ENCODE measurements at places on chromosomes 7 and 10.

GRCh38 chr7:73727952-73728351 is 8.5 kb upstream of the STX1A start:
- no peak for DNase-seq

DNA sequence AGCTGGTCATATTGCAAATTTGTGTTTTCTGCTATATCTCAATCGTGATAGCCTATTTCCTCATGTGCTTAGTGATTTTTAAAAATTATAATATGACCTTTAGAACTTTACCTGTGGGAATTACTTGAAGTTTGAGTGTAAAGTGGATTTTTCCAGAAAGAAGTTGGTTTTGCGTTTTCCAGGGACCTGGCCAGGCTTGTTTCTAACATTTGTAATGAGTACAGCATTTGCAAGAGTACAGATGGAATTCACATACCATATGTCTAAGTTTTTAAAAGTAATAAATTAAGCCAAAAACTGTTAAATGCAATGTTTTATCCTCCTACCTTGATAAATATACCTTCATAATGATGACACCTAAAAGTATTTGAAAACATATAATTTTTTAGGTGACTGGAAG is 443.2 kb downstream of the REEP3 start:
- no peak for DNase-seq

GRCh38 chr7:143901332-143901667 is 676 bp downstream of the TCAF1 start:
- no peak for DNase-seq

DNA sequence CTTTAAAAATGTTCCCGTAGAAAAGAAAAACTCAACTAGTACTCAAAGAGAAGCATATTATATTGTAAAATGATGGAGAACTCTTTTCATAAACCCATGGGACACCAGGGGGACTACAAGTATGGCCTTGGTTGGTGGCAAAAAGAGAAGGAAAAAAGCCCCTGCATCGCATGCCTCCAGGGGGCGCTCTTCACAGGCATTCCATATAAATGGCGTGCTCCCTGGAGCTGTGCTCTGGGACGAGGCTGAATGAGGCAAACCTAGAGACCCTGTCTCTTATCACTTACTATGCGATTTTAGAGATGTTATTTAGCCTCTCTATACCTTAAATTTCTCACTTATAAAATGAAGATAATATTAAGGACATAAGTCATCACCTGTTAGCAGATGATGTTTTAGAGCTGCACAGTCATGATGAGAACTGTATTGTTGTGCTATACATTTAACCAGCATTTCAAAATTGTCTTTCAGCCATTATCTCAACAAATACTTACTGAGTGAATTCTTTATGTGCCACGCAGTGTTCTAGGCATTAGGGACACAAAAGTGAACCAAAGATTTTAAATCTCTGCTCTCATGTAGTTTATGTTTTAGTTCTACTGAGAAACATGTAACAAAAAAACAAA is 105.8 kb downstream of the ARHGAP21 start:
- DNase-seq: peak; percentile 35

GRCh38 chr10:63761243-63761642 is 240.0 kb downstream of the REEP3 start:
- no peak for DNase-seq

DNA sequence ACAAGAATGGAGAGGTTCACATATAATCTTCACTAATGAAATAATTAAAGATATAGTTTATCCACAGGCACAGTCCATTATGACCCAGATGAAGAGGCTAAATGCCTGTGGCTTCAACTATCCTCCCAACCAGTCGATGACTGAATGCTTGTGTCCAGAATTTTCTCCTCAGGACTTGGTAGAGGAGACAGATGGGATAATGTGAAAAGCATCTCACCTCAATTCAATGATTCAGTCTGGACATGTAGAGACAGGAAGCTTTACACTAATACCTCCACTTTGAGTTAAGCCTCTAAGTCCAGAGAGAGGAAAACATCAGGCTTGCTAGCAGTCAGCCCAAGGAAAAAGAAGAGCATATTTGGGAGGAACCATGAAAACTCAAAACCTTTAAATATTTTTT is 59.1 kb upstream of the COL1A2 start:
- DNase-seq: no peak

DNA sequence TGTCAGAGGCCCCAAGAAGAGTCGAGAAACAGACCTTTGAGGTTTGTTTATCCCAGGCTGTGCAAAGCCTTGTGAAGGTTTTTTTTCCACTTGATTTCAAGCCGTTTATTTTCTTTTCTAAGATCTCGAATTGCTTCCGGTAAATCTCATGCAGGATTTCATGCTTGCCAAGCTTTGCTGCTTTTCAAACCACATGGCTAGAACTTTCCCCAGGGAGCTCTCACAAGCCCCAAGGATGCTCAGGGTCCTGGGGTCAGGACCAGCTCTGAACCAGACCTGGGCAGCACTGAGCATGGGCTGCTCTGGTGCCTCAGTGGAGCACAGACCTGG is 48.0 kb upstream of the AQP1 start:
- DNase-seq: no peak

DNA sequence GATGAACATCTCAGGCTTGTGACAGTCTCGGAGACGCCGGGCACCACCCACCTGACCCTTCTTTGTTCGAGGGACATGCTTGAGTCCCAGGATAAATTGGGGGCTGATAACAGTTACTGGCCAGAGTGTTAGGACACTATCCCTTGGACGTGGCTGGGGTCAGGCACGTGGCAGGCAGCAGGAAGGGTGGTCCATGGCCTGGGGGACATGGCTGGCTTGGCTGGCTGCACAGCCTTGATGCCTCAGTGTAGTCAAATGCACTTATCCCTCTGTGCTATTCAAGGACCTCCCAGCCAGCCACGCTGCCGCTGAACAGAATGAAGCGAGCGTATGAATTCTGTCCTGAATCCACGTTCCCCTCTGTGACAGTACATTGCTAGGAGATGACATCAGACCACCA is 662.0 kb upstream of the FOXK1 start:
- DNase-seq: no peak

GRCh38 chr10:26367771-26368170 is 70.4 kb upstream of the APBB1IP start:
- DNase-seq: no peak

- no peak for DNase-seq
These were observed 642.8 kb upstream of the LRRTM3 start for GRCh38 chr10:66283064-66283463.

- no peak for DNase-seq
These were observed 103.1 kb downstream of the PRKCQ start for GRCh38 chr10:6476989-6477388.

DNA sequence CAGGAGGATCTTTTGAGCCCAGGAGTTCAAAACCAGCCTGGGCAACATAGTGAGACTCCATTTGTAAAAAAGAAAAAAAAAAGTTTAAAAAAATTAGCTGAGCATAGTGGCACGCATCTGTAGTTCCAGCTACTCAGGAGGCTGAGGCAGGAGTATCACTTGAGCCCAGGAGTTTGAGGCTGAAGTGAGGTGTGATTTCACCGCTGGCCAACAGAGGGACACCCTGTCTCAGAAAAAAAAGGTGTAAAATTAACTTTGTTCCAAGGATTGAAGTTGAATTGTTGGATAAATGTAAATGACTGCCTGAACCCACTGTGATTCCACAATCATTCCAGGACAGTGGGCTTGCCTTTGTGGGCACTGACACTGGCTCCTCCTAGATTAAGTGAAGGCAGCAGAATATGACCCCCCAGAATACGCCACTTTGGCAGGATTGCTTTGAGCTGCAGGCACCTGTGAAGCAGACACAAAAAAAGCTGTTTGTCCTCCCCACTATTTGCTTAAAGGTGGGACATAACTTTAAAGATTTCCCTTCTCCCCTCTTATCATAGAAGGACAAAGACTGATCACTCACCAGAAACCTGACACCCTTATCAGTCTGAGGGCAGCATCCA is 57.2 kb upstream of the FOXI2 start:
- no peak for DNase-seq

DNA sequence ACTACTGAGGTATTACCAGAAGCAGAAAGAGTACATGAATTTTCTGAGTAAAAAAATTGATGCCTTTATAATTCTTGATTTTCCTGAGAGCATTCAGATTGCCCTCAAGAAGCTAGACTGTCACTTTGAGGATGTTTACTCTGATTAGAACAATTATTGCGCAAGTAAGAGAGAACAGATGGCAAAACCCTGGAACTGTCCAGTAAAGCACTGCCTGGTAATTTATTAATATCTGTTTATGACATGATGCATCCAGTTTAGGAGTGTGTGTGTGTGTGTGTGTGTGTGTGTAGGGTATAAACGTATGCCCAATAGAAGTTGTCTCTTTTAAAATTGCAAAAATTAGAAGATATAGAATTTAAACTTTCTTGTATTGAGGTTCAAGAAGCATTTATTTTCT is 379.7 kb downstream of the PHTF2 start:
- peak; percentile 30 for DNase-seq

GRCh38 chr10:24982319-24983112 is 30.1 kb upstream of the PRTFDC1 start:
- DNase-seq: no peak

DNA sequence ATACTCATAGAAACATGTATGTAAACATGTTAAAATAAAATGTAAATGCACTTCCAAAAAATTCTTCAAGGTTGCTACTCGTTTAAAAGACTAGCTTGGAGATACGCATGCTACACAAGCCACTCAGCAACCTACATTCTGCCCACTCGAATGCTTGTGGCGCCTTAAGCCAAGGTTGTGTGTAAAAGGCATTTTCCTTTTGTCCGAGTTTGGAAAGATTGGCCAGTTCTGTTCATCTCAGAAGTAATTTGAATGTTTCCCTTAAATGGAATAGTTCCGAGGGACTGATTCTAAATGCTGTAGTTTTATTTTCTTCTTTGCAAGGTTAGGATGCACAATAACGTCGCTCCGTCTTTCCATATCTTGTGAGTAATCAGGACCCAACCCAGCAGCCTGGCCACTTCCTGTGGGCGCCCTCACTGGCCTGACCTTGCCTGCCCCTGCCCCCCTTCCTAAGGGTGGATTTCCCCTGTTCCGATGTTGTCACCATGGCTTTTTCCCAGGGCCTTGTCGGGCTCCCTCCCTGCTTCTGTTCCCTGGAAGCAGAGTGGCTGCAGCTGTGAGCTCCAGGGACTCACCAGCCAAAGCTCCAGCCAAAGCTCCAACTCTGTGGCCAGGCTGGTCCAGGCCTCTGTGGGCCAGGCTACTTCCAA is 70.6 kb downstream of the PTPRE start:
- no peak for DNase-seq

GRCh38 chr10:113300617-113301016 is 252.2 kb upstream of the HABP2 start:
- no peak for DNase-seq

GRCh38 chr7:2399848-2400587 is 3.4 kb upstream of the CHST12 start:
- DNase-seq: peak; percentile 65

DNA sequence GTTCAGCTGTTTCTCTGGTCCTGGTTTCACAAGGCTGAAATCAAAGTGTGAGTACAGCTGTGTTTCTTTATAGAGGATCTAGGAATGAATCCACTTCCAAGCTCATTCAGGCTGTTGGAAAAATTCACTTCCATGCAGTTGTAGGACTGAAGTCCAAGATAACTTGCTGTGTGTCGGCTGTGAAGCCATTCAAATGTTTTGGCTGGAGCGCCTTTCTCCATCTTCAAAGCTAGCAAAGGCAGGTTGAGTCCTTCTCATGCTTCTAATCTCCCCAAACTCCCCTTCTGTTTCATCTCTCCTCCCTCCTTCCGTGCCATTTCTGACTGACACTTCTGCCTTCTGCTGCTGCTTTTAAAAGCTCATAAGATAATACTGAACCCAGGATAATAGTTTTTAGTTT is 1195.4 kb upstream of the LRRN3 start:
- no peak for DNase-seq

- peak; percentile 5 for DNase-seq
These were observed 175.0 kb downstream of the CTNNA3 start for GRCh38 chr10:67520924-67521520.

- no peak for DNase-seq
These were observed 6.5 kb downstream of the BAG3 start for GRCh38 chr10:119657725-119658124.

DNA sequence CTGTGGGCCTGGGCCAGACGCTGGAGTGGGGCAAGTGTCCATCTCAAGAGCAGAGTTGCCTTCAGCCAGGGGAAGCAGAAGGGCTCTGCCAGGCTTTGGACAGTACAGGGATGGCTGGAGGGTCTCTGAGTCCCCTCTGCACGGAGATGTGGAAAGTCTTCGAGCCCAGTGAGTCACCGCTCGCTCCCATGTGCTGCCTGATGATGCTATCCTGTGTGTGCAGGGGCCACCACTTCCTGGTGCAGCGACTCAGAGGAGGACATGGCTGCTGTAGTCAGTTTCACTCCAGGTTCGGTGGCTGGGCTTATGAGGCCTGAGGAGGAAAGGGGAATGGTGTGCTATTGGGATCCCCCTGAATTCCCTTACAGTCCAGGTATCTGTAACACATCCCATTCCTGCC is 6.0 kb downstream of the ADCYAP1R1 start:
- no peak for DNase-seq

DNA sequence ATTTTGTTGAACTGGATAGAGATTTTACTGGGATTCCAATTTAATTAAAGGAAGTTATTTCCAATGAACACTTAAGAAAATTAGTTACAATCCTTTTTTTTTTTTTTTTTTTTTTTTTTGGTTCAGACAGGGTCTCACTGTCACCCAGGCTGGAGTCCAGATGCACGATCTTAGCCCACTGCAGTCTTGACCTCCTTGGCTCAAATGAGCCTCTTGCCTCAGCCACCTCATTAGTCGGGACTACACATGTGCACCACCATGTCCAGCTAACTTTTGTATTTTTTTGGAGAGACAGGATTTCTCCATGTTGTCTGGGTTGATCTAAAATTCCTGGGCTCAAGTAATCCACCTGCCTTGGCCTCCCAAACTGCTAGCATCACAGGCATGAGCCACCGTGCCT is 2.5 kb upstream of the ARL5B start:
- DNase-seq: no peak

DNA sequence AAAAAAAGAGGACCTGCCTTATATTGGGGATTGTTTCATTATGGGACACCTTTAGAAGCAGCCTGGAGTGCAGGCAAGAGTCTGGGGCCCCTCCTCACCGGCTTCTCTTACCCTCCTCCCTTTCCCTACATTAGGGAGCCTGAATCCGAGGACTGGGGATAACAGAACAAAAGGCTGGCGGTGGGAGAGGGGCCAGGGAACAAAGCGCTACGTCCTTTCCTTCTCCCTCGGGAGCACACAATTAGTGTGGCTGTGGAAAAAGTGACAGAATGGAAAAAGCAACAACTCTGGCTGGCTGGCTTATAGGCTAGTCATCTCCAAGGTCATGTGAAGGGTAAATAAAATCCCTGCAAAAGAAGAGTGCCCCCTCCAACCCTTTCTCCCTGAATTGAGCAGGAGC is 74.7 kb downstream of the LSM5 start:
- DNase-seq: no peak

GRCh38 chr10:9833942-9834341 is 1183.7 kb upstream of the CELF2 start:
- DNase-seq: no peak

DNA sequence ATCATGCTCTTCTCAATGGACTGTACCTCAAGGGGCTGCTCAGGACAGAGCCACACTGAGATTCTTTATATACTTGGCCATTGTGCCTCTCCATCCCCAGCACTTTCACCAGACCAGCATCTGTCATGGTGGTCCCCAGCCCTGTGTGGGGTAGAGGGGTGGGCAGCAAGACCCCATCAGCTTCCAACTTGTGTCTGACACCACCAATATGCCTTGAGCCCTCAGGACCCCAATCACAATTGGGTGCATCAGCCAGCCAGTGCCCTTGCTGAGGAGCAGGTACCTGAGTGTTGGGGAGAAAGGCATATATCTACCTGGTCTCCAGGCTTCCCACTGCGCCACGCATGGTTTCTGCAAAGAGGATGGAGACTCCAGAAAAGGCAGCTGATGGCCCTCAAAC is 56.3 kb downstream of the GRID1 start:
- DNase-seq: no peak
